Stimulated activated CD8-positive, alpha-beta memory T cell treated with anti-CD3 and anti-CD28 coated beads, Interleukin-7, amount 100 ng/mL, for 1 hour (primary cell): ENCODE measurements at places on chromosomes 12 and 14.

DNA sequence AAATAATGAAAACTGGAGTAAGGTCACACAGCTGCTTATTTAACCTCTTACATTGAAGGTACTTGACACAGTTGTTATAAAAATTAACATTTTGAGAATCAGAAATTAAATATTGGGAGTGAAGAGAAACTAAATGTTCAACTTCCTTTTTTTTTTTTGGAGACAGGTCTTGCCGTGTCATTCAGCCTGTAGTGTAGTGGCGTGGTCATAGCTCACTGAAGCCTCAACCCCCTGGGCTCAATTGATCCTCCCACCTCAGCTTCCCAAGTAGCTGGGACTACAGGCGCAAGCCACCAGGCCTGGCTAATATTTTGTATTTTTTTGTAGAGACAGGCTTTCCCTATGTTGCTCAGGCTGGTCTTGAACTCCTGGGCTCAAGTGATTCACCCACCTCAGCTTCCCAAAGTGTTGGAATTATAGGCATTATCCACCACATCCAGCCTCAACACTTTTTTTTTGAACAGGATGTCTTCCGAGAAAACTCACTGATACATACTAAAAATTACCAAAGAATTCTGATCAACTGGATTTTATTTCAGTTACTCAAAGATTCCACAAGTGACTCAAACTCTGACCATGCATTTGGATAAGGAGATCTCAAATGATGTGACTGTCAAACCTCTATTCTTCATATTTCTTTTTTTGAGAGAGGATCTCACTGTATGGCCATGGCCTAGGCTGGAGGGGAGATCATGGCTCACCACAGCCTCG is 35.4 kb downstream of the SGPP1 start:
- DNase-seq, result no peak

DNA sequence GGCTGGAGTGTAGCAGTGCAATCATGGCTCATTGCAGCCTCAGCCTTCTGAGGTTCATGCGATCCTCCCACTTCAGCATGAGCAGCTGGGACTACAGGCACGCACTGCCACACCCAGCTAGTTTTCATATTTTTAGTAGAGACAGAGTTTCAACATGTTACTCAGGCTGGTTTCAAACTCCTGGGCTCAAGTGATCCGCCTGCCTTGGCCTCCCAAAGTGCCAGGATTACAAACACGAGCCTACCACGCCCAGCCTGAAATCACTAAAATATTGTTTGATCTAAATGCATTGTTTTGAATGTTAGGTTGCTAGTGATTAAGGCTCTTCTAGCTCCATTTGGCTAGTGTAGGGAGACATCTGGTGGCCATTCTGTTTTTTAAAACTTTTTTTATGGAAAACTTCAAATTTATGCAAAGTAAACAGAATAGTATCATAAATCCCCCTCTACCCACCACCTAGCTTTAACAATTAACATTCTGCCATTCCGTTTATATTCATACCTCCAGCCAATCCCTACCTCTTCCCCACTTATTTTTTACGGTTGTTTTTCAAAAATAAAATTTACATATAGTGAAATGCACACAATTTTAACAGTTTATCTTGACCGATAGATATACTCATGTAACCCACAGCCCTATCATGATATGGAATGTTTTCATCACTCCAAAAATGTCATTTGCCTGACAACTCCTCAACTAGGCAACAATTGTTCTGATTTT is 37.8 kb downstream of the MYO1H start:
- DNase-seq, result no peak

DNA sequence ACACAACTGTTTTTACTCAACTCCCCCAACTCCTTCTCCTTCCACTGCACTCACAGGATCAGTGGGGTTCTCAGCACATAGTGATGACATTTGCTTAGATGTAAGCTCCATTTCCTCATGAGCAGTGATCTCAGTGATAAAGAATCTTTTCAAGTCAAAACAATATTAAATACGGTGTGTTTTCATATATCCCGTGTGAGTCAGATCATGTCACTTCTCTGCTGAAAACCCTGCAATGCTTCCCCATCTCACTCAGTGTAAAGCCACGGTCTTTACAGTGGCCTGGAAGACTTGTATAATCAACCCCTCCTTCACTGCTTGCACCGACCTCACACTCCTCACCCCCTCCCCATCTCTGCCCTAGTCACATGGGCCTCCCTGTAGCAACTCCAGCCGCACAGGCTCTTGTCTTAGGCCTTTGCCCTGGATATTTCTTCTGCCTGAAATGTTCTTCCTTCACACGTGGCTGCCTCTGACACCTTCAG is 149.7 kb upstream of the ARHGAP5 start:
- DNase-seq, result no peak

- DNase-seq, result no peak
Measured at GRCh38 chr12:101539148-101539547, 55.6 kb upstream of the MYBPC1 start.

GRCh38 chr14:104891664-104892530 is 26.8 kb downstream of the CEP170B start:
- DNase-seq, result no peak

GRCh38 chr12:51863363-51863932 is 14.9 kb upstream of the FIGNL2 start:
- DNase-seq, result no peak

DNA sequence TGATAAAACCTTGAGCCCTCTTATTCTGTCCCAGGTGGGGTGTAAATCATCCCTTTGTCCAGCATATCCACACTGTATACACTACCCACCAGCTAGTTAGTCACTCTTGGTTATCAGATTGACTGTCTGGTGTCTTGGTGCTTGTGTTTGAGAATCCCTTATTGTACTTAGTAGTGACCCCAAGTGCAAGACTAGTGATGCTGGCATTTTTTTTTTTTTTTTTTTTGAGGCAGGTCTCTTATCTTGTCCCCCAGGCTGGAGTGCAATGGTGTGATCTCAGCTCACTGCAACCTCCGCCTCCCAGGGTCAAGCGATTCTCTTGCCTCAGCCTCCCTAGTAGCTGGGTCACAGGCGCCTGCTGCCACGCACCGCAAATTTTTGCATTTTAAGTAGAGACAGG is 5.8 kb downstream of the VRK1 start:
- DNase-seq, result no peak

DNA sequence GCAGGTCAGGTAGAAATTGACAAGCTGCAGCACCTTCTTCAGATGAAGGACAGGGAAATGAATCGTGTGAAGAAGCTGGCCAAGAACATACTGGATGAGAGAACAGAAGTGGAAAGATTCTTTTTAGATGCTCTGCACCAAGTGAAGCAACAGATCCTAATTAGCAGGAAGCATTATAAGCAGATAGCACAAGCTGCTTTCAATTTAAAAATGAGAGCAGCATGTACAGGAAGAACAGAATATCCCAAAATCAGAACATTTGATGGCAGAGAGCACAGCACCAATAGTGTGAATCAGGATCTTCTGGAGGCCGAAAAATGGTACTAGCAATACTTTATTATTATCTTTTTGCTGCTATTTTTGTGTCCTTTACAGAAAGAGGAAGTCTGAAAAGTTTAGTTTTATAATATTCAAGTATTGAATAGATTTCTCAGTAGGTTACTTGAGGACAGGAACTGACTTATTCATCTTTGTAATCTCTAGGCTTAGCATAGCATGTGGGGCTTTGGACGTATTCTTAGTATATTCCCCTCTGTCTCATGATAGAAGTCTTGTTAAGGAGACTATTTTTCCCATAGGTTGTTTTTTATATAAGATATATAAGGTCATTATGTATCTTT is 30.8 kb downstream of the BBOF1 start:
- DNase-seq, result no peak

DNA sequence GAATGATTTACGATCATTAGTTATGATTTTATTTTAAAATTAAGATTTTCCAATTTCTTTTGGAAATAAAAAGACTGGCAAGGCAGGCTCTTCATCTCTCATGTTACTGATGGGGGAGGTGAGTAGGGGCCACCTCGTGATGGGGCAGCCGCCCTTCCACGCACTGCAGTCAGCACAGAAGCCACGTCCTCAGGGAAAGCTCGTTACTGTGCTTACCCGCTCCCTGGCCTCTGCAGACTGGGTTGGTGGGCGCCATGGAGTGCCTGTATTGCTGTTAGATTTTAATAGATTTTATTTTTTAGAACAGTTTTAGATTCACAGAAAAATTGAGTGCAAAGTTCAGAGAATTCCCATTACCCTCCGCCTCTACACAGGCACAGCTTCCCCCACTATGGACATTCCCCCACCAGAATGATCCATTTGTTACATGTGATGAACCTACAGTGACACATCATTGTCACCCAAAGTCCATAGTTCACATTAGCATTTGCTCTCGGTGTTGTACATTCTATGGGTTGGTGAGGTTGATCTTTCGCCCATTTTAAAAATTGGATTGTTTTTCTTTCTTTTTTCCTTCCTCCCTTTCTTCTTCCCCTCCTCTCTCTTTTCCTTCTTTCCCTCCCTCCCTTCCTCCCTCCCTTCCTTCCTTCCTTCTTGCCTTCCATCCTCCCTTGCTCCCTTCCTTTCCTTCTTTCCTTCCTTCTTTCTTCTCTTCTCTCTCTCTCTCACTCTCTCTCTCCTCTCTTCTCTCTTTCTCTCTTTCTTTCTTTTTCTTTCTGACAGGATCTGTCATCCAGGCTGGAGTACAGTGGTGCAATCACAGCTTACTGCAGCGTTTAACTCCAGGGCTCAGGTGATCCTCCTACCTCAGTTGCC is 30.7 kb downstream of the ADGRD1 start:
- DNase-seq, result no peak

- no peak for DNase-seq
Measured at GRCh38 chr12:4118601-4119156, 154.9 kb upstream of the CCND2 start.

GRCh38 chr14:52703225-52703624 is 3.8 kb upstream of the PSMC6 start:
- DNase-seq, result no peak

- DNase-seq, result no peak
Measured at GRCh38 chr14:84963518-84963917, 566.4 kb upstream of the FLRT2 start.

- no peak for DNase-seq
Measured at GRCh38 chr12:94267921-94268471, 119.6 kb downstream of the PLXNC1 start.

GRCh38 chr14:81710232-81710845 is 176.7 kb upstream of the SEL1L start:
- no peak for DNase-seq
